Sciatic nerve (tissue), 2 donors: ENCODE measurements at places on chromosomes 4 and X.

- DNase-seq: peak; percentile 67
Measured at GRCh38 chr4:147732518-147733235, 789 bp downstream of the ARHGAP10 start.

- no peak for DNase-seq
Measured at GRCh38 chrX:49978176-49978575, 55.8 kb downstream of the CLCN5 start.

- no peak for DNase-seq
Measured at GRCh38 chr4:173403051-173403450, 4.1 kb upstream of the SCRG1 start.

GRCh38 chr4:145348291-145348690, 133.4 kb upstream of the SMAD1 start:
- no peak for DNase-seq

DNA sequence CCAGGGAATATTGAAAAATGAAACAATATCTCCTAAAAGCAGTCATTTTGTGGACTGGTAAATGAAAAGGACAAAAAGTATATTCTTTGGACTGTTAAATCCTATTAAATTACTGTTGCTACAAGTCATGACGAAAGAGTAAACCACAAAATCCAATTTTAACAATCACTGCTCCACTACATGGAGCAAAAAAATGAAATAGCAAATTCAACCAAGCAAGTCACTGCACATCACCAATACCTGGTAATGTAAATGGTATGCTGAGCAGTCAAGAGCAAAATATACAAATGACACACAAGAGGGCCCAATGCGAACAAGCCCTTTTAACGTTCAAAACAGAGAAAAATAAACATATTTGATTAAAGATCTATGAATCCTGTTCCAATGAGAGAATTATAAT, 126.2 kb downstream of the KLHL13 start:
- DNase-seq: no peak

GRCh38 chr4:6271701-6272465, 2.2 kb downstream of the WFS1 start:
- DNase-seq: no peak

- no peak for DNase-seq
Measured at GRCh38 chrX:39911278-39911897, 186.4 kb downstream of the BCOR start.

DNA sequence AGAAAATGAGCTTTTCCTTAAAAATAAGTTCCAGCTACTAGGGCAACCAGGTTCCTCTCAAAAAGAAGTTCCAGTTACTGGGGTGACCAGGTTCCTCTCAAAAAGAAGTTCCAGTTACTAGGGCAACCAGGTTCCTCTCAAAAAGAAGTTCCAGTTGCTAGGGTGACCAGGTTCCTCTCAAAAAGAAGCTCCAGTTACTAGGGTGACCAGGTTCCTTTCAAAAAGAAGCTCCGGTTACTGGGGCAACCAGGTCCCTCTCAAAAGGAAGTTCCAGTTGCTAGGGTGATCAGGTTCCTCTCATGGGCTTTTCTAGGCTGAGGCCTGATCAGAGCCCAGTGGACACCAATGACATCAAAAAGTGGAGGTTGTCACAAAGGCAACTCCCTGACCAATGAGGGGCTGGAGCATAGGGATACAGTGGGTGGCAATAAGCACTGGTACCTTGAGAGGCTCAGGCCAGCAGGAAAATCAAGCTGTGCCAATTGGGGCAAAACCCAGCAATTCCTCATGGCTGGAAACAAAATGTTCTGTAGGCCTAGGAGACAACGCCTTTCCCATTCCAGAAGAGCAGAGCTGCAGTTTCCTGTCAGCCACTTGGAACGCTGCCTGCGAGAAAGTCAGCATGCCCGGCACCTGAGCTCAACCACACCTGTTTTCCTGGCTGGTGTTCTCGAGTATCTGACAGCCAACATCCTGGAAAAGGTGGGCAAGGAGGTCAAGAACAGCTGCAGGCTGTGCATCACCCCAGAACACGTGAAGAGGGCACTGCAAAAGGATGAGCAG, 12.3 kb upstream of the SYTL5 start:
- DNase-seq: no peak

GRCh38 chr4:40918330-40918729, 168.6 kb downstream of the NSUN7 start:
- DNase-seq: peak; percentile 78

DNA sequence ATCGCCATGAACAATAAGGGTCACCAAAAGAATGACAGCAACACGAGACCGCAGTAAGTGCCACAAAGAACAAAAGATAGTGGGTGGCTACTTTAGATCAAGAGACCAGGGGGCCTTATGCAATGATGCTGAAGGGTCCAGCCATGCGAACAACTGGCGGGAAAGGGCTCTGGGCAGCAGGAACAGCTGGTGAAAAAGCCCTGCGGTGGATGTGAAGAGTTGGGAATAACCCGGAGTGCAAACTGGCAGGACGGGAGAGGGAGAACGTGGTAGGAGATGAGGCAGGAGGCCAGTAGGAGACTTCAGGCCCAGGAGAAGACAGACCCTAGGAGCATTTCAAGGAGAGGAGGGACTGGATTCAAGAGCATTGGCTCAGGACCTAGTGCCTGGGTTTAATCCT, 120.2 kb downstream of the AFAP1 start:
- DNase-seq: no peak

GRCh38 chr4:48162162-48162561, 28.1 kb upstream of the TXK start:
- DNase-seq: no peak

DNA sequence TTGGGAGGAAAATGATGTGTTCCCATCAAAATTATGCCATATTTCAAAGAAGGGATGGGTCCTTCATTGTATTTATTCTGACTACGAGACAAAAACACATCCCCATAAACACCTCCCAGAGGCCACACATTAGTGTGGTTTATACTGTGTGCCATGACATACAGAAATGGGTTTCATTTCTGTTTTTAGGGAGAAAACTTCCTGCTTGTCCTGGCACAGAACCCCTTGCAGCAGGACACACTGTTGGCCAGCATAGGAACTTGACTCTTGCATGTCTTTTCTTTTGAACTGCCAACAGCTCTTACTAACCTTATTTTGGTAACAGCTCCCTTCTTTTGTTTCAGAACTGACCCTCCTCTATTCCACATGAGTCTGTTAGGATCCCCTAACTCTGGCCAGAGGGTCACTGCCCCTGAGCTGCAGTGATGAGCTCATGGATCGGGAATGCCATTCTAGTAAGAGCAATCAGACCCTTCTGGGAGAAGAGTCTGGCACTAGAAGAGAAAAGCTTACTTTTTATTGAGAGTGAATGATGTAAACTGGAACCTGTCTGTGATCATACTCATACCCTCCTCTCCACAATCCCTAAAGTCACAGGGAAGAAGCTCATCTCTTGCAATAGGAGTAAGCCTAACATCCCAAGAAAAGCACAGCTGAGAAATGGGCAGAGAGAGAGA, 86.4 kb downstream of the SMIM20 start:
- no peak for DNase-seq

- no peak for DNase-seq
Measured at GRCh38 chr4:123877551-123877950, 481.0 kb downstream of the SPRY1 start.

- DNase-seq: no peak
Measured at GRCh38 chr4:20159516-20159915, 92.2 kb upstream of the SLIT2 start.

- no peak for DNase-seq
Measured at GRCh38 chr4:54879576-54879975, 221.8 kb downstream of the KIT start.

DNA sequence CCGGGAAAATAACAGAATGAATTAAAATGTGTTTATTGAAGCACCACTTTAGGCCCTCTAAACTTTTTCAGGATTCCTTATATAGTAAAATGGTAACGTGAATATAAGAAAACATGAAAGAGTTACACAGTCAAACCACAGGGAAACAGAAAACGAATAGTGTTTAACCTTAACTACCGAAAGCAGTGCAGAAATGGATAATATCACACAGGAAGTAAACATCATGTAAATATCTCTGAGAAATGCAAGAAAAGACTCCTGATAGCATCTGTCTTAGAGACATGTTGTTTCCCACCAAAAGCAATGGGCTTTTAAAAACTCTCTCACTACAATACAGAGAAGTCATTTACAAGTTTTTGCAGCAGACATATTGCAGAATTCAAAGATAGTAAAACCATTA, 323.9 kb upstream of the CXXC4 start:
- DNase-seq: no peak

- peak; percentile 93 for DNase-seq
Measured at GRCh38 chrX:317424-318067, 1.1 kb downstream of the GTPBP6 start.

GRCh38 chr4:6824071-6824470, 41.5 kb downstream of the KIAA0232 start:
- no peak for DNase-seq

GRCh38 chr4:109589119-109589518, 29.1 kb downstream of the MCUB start:
- DNase-seq: no peak

GRCh38 chrX:103405009-103405333, 28.6 kb downstream of the BEX3 start:
- DNase-seq: no peak

GRCh38 chr4:118898684-118899138, 10.1 kb downstream of the SYNPO2 start:
- DNase-seq: no peak

GRCh38 chr4:31059753-31060522, 339.8 kb downstream of the PCDH7 start:
- DNase-seq: no peak

DNA sequence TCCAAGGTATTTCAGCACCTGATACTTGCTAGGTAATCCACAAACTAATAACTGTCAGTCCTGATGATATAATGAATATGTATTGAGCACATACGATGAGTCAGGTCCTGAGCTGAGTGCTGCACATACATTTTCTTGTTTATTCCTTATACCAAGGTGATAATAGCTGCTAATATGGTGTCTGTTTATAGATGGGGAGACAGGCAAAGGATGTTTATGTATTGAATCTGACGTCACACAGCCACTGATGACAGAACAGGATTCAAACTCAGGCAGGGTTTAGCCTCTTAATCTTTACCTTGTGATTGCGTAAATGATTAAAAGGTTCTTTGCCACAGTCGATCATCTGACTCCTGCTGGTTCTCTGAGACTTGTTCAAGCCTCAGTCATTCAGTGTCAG, 609.9 kb upstream of the CPEB2 start:
- no peak for DNase-seq

DNA sequence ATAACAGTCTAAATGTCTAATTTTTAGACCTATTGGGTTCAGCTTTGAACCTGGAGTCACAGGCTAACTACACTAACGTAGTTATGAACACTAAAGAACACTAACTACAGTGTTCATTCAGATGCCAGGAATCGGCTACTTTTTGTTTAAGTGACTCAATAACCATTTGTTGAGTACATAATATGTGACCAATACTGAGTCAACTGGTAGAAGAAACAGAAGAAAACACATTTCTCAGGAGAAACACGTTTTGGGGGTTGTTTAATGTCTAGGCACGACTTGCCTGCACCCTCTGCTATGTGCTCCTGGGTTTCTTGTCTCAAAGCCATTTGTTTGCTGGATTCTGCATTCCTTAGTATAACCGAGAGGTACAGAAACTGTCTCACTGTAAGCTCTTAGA, 18.6 kb upstream of the CLNK start:
- DNase-seq: no peak

- no peak for DNase-seq
Measured at GRCh38 chrX:118156254-118156952, 39.8 kb upstream of the KLHL13 start.

DNA sequence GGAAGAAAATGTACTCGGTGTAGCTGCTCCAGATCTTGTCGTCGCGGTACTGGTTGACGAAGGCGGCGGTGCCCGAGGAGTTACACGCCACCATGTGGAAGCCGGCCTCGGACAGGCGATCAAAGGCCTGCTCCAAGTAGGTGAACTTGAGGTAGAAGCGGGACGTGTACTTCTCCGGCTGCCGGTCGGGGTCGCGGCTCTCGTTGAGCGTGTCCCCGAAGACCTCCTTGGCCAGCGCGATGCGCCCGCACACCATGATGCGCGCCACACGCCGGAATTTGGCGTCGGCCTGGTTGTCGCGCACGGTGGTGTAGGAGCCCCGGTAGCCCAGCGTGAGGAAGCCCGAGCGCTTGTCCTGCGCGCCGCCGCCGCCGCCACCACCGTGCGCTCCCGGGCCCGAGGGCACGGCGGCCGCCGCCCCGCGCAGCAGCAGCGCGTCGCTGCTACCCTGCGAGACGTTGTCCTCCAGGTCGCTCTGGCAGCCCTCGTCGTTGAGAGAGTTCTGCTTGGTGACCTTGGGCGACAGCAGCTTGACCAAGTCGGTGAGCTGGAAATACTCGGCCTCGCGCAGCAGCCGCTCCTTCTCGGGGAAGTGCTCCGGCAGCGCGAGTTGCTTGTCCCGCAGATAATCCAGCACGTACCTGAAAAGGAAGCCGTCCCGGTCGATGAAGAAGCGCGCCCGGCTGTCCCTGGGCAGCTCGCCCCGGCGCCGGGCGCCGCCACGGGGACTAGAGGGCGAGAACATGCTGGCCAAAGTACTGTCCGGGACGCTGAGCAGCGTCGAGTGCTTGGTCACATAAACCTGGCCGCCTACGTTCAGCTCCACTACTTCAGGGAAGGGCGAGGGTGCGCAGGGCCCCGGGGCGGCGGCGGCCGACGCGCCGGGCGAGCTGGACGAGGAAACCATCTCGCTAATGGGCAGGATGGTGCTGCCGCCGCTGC, 775 bp downstream of the KCTD8 start:
- DNase-seq: peak; percentile 60

DNA sequence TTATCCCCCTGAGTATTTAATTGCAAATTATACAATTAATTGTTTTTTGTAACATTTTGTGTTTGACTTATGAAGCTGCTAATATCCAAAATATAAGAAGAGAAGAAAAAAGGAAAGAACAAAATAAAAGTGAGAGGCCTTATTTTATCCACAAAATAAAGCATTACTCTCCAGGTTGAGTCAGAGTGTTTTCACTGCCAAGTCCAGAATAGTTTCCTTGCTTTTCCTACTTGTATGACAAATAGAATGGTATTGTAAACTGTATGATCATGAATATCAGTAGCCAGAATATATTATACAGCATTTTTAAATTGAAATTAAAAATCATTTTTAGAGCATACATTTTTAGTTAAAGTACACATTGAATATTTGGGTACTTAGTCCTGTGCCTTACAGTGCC, 237.8 kb downstream of the NDST4 start:
- no peak for DNase-seq

DNA sequence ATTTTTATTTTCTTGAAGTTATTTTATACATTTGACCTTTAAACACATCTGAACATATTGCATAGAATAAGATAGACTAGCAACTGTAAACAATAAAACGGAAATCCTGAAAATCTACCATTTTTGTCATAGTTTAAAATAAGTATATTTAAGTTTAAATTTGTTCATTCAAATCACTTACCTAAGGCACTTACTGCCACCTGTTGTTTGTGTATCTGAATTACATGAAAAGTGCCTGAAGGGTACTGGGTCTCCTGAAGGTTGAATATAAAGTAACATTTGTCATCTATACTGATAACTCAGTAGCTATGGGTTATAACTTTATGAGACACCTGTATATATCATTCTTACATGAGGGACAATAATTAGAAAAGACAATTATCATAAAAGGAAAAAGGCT, 38.6 kb downstream of the TRPC5 start:
- no peak for DNase-seq
